ENCODE measurements at places on chromosomes 6 and 20.

DNA sequence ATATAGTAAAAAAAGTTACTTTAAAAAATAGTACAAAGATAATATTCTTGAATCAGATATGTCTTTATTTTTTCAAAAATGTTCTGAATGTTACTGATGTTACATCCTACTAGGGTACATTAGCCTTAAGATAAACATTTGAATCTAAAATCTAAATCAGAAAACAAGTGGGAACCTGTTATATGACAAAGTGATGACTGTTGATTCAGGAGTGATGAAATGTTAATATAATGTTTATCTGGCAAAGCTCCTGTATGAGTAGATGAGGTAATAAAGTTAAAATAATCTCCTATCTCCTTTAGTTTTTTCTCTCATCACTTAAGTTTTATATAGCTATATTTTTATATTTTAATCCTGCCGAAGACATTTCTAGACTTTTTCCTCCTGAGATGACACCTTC, 4.2 kb downstream of the DOP1A start:
- DNase-seq, result no peak

DNA sequence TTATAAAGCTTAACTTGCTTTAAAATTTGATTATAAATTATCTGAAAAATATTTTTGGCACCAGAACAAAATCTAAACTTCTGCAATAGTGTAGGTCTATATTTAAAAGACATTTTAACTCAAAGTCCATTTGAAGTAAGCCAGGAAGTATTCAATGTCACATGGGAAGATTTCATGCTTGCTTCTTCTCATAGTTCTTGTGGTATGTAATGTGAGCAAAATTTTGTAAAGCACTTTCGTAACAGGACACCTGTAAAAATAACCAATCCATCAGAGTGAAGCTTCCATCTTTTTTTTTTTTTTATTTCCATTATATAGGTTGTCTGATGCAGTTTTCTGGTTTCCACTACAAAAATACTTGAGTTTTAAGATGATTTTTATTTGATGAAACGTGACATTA, 386.1 kb downstream of the LAMA2 start:
- no peak for DNase-seq

DNA sequence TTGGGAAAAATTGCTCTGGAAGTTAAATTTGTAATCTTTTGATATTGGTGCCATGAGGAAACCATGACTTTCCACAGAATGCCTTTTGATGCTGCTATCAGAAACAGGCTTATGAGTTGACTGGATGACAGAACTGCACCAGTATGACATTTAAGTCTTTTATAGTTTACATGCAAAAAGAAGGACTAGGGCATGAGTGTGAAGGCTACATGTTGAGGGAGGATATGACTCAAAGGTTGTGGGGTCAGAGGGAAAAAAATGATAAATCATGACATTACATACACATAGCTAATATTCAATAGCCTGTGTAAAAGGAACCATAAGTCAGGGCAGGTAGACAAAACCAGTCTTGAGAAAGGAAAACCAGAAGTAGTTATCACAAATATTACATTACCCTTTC, 182.2 kb downstream of the COL12A1 start:
- DNase-seq, result no peak

DNA sequence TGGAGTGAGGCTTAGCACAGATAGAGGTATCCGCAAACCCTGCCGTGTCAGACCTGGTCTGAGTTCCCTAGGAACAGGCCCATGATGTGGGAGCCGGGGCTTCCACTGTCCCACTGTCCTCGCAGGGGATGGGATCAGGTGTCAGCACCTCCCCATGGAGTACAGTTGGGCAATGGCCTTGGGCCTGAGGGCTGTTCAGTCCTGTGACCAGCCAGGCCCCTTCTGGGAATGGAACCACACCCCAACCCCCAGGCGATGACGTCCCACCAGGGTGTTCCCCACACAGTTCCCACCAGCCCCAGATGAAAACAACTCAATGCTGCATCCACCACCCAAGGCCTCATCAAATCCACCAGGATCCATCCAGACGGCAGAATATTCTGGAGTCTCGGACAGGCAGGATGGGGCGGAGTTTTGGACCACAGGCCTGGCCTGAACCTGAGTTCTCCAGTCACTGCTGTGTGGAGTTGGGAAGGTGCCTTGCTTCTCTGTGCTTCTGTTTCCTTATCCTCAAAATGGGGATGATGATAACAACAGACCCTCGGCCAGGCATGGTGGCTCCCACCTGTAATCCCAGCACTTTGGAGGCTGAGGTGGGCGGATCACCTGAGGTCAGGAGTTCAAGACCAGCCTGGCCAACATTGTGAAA, 62.2 kb downstream of the UBE2V1 start:
- DNase-seq, result no peak

GRCh38 chr6:88179692-88180091, 13.5 kb upstream of the CNR1 start:
- DNase-seq, result no peak

GRCh38 chr6:80550748-80551147, 444.3 kb downstream of the BCKDHB start:
- DNase-seq, result no peak

DNA sequence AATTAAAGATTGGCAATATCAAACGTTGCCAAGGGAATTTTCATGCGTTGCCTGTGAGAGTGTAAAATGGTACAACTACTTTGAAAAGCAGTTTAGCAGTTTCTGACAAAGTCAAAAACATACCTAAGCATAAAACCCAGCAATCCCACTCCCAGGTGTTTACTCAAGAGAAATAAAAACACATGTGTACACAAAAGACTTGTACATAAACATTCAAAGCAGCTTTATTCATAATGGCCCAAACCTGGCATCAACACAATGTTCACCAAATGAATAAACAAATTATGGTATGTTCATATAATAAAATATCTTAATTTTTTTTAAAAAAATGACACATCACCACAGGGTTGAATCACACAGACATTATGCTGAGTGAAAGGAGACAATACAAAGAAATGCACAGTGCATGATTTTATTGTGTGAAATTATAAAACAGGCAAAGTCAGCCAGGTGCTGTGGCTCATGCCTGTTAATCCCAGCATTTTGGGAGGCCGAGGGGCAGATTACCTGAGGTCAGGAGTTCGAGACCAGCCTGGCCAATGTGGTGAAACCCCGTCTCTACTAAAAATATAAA, 240.4 kb upstream of the MARCKS start:
- DNase-seq, result no peak

DNA sequence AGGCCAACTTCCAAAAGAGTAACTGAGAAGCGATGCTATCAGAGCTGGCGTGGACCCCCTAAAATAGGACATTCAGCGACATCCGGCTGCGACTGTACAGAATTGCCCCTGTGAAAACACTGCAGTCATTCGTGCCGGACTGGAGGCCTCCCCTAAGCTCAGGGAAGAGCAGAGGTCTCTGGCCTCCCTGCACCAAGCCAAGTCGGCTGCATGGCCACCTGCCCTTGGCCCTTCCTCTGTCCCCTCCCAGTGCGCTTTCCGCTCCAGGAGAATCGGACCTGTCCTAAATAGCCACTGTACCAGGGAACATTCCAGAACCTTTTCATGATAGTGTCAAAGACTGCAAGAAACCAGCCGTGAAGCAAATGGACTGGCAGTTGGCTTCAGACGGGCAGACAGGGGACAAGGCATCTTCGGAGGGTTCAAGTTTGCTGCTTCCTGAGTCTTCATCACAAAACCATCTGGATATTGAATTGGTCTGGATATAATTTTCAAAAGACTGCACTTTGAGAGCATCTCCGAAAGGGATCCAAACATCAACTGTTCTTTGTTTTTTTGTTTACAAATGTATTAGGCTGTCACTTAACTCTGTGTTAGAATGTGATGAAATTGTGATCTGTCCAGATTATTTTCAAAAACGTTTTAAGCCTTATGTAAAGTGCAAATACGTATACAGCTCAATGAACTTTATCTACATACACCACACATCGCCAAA, 16.5 kb downstream of the SLC2A4RG start:
- DNase-seq, result no peak

- DNase-seq, result no peak
Observed at GRCh38 chr6:17987697-17988421, 424 bp upstream of the KIF13A start.

DNA sequence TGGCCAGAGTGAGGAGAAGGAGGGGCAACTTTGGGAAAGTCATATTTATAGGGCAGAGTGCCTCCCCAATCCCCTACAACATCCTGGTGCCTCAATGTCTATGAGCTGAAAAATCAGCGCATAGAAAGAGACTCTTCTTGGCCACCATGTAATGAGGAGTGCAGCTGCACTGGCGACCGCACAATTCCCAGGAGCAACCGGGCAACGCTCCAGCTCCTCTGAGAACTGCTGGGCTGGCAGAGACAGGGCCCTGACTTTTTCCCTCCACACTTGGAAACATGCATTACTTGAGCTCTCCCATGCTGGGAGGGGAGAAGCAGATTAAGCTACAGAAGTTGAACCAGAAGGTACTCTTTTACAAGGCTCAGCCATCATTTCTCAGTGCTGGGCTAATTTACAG, 31.4 kb upstream of the MARCKS start:
- DNase-seq, result no peak

DNA sequence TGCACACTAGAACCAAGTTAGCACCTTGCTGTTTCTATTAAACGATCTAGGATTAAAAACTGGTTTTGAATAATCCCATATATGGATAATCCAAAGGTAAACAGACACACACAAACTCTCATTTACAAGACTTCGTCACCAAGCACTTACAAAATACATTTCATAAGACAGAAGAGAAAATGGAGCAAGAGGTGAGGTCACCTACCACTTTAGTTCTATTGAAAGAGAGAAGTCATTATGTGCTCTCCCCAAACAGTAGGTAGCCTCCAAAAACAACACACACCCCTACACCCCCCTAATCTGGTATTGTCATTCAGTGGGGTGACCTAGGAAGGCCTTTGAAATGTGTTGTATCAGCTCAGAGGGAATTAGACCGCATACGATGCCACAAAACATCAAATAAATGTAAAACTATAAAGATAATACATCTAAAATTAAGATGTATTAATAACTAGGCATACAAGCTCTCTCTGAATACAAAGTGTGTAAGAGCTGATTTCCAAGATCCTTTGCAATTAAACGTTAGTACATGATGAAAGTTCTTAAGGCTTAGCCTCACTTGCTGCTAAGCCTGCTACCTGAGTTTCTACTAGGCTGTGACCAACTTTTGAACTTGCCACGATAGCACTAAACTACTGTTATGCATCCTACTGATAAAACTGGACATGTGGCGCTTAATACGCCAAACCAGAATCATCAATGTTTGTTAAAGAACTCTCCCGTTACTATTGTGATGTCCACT, 1.6 kb downstream of the SRPK1 start:
- DNase-seq, result no peak

DNA sequence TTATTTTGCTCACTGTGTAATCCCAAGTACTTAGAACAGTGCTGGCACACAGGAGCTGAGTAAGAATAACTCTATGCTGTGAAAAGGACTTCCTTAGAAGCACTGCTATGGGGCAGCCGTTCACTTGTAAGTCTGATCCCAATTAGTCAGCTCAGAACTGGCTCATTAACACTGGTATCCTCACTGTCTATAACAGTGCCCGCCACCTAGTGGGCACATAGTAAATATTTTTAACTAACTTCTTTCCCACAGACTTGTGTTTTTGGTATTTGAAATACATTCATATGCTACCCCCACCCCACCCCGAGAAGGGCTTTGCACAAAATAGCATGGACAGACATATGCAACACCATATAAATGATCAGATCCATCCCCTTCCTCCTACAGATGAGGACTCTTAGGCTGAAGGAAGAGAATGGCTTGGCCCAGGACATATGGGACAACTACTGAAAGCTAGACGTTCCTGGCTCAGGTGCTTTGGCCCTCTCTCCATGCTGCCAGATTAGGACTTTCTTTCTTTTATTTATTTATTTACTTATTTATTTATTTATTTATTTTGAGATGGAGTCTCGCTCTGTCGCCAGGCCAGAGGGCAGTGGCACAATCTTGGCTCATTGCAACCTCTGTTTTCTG, 47.1 kb downstream of the DST start:
- no peak for DNase-seq

GRCh38 chr20:13085275-13085674, 76.5 kb downstream of the SPTLC3 start:
- no peak for DNase-seq

- DNase-seq, result no peak
Observed at GRCh38 chr6:146790561-146791091, 191.9 kb downstream of the ADGB start.

- DNase-seq, result no peak
Observed at GRCh38 chr6:170345662-170346061, 39.1 kb downstream of the FAM120B start.

- DNase-seq, result no peak
Observed at GRCh38 chr6:69868961-69869360, 2.6 kb downstream of the COL19A1 start.

Data from activated CD8-positive, alpha-beta memory T cell treated with anti-CD3 and anti-CD28 coated beads for 1 hour (primary cell).